D721Med (cell line): ENCODE measurements at places on chromosomes 1 and 21.

DNA sequence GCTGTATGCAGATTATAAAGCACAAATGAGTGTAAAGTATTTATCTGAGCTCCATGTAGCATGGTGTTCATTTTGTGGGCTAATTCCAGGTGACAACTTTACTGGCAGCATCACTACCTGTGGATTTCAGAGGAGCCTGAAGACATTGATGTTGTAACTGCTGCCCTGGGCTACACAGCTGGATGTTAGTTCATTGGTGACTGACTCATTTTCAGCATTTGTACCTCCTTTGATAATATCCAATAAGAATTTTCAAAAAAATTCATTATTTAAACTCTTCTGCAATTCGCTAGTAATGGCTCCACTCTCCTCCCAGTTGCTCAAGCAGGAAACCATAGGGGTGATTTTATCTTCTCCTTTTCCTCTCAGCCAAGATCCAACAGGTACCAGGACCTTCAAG, 37.3 kb upstream of the HSD3B1 start:
- no peak for DNase-seq

GRCh38 chr1:90718411-90719329, 1.6 kb upstream of the BARHL2 start:
- no peak for DNase-seq

DNA sequence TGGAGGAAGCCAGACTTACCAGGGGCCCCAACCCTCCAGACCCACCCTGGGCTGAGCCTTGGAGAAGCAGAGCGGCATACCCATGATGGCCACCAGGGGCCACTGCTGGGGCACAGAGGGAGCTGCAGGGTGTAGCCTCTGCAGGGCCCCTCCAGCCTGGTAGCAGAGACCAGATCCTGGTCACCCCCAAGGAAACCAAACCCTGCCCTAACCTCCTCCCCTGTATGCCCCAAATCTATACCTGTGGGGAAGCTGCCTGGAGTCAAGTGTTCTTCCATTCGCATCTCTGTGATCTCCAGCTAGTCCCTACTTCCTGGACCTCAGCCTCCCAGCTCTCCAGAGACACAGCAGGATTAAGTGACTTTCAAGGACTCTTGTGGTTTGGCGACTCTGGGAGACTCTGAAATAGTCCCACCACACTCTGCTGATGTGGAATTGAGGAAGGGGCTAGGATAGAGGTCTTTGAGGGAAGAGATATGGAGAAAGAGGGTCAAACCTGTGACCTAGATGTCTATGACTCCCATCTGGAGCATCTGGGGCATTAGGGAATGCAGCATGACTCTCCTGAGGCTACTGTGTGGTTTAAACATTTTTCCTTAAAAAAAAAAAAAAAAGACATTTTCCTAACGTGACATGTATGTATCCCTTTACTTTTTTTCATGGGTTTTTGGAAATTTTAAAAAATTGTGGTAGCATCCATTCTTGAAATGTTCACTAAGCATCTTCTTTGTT, 119.2 kb upstream of the IPO9 start:
- peak; percentile 62 for DNase-seq

DNA sequence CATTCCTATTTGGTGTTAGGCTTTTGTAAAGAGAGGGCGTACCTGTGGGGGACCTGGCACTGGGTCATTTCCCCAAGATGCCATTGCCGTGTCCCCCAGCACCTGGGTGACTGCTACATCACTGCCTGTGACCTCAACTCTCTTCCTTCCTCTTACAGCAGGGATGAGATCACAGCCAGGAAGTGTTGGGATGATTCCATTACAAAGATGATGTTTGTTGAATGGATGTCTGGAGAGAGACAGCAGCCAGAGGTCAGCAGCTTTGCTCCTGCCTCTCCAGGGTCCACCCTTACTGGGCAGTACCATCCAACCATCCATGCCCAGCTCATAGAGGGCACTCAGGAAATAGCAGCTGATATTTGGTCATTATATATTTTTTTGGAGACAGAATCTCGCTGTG, 35.1 kb downstream of the TMEM51 start:
- no peak for DNase-seq

DNA sequence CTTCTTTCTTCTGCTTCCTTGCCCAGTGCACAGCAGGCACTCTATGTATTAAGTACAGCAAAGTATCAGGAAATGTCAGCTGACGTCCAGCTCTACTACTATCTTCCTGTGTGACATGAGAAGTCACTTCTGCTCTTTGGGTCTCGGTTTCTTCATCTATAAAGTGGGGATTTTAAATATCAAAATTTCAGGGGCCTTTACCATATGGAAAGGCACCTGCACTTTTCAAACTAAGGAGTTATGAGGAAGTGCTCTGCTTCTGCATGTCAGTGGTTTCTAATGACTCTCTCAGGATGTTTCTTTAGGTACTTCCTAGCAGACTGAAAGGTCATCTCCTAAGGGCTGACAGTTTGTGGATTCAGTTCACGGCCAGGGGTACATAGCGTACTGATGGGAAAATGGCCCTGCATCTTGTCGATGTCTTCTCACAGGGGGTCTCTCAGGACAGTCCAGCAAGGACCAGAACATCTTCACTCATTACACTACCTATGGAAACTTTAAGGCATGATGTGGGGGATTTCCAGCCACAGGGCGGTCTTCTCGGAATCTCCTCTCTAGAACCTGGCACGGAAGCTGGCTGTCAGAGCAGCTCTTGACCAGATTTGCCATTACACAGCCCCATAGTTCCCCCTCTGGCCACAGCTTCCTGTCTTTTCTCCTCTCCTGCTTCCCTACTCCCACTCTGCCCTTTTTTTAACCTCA, 42.0 kb upstream of the MTF1 start:
- no peak for DNase-seq

DNA sequence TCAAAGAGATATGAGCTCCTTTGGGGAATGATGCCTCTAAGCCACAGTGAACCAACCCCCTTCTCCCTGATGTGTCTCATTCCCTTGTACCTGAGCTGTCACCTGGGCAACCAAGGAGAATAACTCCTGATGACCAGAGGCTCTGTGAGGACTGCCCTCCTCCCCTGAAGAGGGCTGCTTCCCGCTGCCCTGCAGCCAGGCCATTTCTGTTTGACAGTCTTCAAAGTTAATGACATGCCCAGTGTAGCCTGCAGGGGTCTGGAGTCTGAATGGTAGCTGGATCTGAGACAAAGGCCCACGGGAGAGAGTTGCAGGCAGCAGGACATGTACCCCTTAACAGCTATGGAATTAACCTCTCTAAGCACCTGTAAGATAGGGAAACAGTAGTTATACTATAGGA, 3.4 kb upstream of the SLFNL1 start:
- DNase-seq = no peak

- DNase-seq = no peak
Measured at GRCh38 chr1:40391688-40392145, 18.2 kb downstream of the SMAP2 start.

DNA sequence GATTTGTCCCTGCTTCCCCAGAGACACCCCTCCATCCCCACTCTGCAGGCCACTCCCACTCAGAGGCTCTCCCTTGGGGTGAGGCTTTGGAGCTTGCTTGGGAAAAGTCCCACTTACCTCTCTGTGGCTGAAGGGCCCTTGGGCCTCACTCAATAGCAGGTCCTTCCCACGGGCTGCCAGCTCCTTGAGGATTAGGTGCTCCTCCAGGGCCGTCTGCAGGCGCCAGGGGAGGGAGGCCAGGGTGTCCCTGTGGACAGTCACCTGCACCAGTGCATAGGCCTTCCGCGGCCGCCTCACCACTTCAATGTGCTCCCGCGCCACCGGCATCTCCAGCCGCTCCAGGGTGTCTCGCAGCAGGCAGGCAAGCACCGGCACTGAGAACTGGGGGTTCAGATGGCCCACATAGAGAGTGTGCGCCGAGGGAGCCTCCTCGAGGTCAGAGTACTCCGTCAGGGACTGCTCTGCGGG, 1.4 kb downstream of the SLFNL1 start:
- no peak for DNase-seq

- DNase-seq = no peak
Measured at GRCh38 chr1:85091671-85092280, 43.5 kb upstream of the MCOLN3 start.
